Endothelial cell (in vitro differentiated cells): ENCODE measurements at places on chromosomes 3 and 15.

DNA sequence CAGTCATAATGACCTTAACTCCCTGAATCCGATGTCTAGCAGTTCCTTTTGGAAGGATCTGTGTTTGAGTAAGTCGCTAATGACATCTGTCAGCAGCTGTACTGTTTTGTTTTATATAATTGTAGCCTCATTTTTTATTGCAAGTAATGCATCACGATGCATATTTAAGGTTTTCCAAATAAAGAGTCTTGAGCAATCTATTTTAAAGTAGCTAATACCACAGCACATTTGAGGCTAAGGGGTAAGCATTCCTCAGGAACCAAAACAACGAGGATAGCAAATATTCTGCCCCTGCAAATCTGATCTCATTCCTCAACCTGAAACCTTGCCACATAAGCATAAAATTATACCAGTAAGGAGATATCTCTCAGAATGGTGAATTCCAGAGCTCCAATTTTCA, 98.7 kb downstream of the TBC1D5 start:
- no peak for DNase-seq

DNA sequence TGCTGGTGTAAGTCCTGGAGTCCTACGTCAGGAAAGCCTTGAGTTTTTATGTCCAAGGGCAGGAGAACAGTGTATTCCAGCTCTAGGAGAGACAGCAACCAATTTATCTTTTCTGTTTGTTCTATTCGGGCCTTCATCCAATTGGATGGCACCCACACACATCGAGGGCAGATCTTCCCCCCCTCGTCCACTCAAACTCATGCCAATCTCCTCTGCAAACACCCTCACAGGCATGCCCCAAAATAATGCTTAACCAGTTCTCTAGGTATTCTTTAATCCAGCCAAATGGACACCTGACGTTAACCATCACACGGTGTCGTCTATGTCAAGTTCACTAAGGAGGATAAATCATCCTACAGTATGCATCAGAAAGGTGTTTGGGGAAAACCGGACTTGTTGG, 102.5 kb upstream of the TRPM1 start:
- DNase-seq, result no peak

GRCh38 chr3:81395739-81396513, 365.5 kb downstream of the GBE1 start:
- DNase-seq, result peak; percentile 11

- no peak for DNase-seq
These were observed 72.1 kb upstream of the ETV5 start for GRCh38 chr3:186180891-186181481.

- DNase-seq, result no peak
These were observed 68.6 kb upstream of the EIF1B start for GRCh38 chr3:40240921-40241320.

DNA sequence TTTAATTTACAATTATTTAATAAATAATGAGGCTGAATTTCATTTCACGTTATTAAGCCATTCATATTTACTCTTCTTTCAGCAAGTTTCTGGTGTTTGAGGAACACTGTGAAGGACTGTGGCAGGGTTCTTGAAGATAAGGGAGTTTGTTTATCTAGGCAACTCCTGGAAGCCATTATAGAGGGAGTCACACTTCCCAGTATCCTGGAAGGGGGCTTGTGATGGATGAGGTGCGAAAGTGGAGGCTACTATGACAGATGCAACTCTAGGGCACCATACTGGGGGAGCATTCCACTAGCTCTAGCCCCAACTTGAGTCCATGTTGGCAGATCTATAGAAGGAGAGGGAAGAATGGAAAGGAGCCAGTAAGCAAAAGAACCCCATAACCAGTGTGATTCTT, 14.4 kb downstream of the CNOT10 start:
- no peak for DNase-seq

GRCh38 chr3:74463515-74463914, 150.9 kb downstream of the CNTN3 start:
- DNase-seq, result no peak

DNA sequence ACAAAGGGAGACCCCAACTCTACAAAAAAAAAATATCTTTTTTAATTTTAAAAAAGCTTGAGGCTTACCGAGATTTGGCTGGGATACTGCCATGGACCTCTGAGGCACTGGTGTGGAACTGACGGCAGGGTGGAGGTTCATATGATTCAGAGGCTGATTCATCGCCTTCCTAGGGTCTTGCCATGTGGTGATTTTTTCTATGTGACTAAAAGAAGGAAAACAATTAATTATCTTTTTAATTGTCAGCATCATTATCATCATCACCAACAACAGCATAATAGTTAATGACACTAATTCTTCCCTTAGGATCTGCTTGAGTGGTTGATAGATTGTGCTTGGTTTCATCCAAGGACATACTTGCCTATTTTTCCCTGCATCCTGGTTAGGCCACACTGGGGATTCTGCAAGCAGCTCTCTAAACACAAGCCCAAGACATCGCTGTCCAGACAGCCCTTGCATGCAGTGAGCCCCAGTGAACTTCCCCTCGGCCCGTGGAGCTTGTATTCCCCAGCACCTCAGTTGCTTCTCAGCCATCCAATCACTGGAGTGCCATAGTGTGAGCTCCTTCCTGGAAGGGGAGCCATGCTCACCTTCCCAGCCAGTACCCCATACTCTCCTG, 84.9 kb downstream of the WWTR1 start:
- DNase-seq, result no peak

DNA sequence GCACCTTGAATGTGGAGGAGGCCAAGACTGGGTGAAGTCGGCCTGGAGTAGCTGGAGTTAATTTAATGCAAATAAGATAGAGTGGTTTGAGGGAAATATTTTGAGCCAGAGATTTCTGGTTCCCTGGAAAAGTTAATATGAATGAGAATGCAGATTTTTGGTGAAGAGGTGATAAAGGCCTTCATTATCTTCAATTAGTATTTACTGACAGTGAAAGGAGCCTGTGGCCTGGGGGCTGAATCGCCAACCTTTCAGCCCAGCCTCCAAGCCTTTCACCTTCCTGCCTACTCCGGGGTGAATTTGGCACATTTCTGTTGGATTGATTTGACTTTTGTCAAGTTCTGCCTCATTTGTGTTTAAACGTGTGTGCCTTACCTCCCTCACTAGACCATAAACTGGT, 147.8 kb downstream of the SOX2 start:
- DNase-seq, result no peak

GRCh38 chr3:94167796-94168195, 104.9 kb downstream of the NSUN3 start:
- no peak for DNase-seq

DNA sequence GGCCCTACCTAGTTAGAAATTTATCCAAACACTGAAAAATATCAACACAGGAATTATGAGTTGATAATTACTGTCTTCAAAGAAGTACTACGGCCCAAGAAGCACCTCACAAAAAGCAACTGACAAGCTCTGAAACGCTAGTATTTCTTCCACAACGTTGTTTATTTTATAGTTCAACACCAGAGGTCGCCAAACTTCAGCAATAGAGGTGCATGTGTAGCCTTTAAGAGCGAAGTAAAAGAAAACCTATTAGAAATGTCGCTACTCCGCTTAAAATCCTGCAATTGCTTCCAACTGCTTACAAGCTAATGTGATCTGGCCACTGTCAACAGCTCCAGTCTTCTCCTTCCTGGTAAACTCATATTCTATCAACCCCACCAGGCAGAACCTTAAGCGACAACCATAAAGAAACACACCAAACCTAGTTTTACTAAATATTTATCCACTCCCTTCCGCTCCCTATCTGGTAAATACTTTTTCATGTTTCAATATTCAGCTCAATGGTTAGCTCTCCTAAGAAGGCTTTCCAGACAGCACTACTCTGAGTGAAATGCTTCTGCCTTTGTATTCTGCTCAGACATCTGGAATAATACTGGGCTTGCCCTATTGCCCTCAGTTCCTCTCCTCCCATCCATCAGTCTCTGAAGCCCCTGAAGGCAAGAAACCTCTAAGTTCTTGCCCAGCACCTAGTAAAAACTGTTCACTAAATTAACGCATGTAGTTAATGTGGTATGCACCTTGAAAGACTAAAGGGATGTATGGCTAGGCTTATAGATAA, 110.2 kb downstream of the NR1I2 start:
- peak; percentile 43 for DNase-seq

DNA sequence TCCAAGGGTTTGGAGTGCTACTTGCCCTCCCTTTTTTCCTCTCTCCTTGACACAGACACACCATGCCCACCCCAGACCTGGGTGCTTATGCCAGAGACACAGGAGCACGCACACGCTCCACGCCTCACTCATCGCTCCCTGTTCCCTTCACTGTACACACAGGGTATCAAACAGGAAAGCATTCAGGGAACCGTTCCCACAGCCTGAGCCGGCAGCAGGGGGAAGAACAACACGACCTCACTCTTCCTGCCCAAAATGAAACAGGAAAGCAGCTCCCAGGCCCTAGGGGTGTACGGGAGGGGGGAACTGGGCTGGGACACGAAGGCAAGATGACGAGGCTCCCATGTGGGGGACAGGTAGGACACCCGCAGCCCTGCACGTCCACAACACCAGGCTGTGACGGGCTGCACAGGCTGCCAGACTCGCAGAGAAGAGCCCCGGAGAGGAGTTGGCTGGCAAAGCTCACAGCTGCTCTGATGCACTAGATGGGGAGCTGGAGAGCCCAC, 11.2 kb downstream of the DLL4 start:
- peak; percentile 39 for DNase-seq

- no peak for DNase-seq
These were observed 646 bp downstream of the IQCB1 start for GRCh38 chr3:121834157-121834670.

- DNase-seq, result peak; percentile 32
These were observed 182.1 kb upstream of the TSC22D2 start for GRCh38 chr3:150225986-150226385.

GRCh38 chr3:123741041-123741511, 143.1 kb downstream of the MYLK start:
- DNase-seq, result no peak

- no peak for DNase-seq
These were observed 86.9 kb downstream of the OCA2 start for GRCh38 chr15:28012231-28012630.

DNA sequence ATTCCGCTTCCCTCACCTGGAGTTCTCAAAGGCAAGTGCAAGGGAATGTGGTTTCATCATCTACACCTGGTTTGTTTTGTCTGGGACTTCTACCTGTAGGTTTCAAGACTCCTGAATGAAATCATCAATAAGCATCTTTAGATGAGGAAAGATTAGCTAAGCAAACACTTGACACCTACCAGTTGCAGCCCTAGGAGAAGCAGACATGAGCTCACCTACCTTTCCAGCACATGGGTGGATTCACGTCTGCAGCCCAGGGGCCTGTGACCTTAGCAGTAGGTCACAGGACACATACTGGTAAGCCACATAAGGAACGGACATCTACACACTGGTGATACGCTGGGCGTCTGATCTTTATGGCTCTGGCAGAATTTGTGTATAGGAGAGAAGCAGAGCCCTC, 26.7 kb downstream of the SLCO2A1 start:
- no peak for DNase-seq

GRCh38 chr3:186414735-186415419, 52.8 kb upstream of the DGKG start:
- no peak for DNase-seq

DNA sequence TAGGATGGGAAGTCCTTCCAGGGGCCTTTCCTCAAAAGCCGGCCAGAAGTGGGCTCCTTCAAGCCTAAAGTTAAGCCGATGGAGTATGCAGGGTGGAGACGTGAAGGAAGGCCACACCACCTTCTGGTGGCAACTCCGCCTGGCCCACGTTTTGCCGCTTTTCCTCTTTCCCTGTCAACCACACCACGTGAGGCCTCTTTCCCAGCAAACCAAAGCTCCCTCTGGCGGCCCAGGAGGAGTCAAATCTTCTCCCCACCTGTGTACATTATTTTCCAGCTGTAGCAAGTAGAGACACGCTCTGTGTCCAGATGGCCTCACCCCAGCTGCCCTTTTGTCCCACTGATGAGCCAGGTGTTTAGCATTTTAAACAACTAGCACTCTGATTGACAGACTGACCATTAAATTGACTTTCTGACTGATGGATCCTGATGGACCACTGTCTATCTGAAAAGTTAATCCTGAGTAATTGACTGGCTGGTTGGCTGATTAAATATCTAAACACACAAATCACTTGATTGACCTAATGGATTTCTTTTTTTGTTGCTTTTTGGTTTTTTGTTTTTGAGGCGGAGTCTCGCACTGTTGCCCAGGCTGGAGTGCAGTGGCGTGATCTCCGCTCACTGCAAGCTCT, 59.6 kb upstream of the ZBTB38 start:
- DNase-seq, result peak; percentile 75

GRCh38 chr3:23264413-23264812, 61.3 kb downstream of the UBE2E2 start:
- DNase-seq, result no peak

GRCh38 chr3:159941038-159942000, 47.3 kb upstream of the IL12A start:
- DNase-seq, result no peak

DNA sequence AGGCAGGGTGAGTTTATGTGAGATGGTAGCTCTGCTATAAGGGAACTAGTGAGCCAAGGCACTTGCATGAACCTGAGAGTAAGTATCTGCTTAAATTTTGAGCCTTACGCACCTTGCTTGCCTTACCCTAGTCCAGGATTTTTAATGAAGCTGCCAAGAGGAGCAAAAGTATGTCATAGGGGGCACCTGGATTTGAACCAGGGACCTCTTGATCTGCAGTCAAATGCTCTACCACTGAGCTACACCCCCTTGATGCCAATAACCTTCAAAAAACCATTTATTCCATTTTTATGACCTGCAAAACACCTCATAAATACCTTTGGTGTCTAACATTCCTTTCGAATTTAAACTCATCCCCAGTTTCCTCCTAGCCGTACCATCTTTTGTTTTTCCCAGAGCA, 88.3 kb upstream of the ACP3 start:
- no peak for DNase-seq

- DNase-seq, result no peak
These were observed 119.6 kb downstream of the UACA start for GRCh38 chr15:70643783-70644125.

DNA sequence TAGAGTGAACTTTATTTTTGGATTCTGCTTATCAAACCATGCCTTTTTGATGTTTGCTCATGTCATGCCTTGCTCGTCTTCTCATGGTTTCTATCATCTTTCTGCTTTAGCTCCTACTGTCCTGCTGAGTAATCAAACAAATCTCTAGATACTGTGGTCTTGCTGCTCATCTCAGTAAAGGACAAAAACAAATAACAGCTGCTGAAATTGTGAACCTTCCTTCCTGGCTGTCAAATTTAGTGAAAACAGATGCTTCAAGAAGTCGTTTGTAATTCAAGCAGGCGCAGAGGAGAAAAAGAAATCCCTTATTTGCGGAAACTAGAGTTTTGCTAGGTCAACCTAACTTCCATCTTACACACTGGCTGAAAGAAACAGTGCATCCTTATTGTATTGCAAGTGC, 616.1 kb upstream of the ALCAM start:
- no peak for DNase-seq
